A172 (cell line): ENCODE measurements at places on chromosomes 11 and 22. TPM values are rescaled to one million over a fixed set of nuclear protein-coding genes. Genes with fewer than 3 reads are reported as not detected.

The AHNAK gene
- total RNA-seq: 298 and 391 TPM in 2 replicates

The TCN2 gene
- 6.1 and 6.6 TPM in 2 replicates for total RNA-seq

The PAMR1 gene
- total RNA-seq: 0.43 and 0.53 TPM in 2 replicates

The LRFN4 gene
- 54.7 and 63.3 TPM in 2 replicates for total RNA-seq

The B3GAT1 gene
- total RNA-seq: 4.8 and 4.9 TPM in 2 replicates

The NELL1 gene
- not detected in 2 replicates for total RNA-seq

The SHANK3 gene
- total RNA-seq: 0.84 and 0.98 TPM in 2 replicates

The C11orf87 gene
- total RNA-seq: not detected in 2 replicates

The NAV2 gene
- 2.6 and 8.8 TPM in 2 replicates for total RNA-seq

The SMC1B gene
- not detected in 2 replicates for total RNA-seq

The HBB gene
- total RNA-seq: not detected in 2 replicates

The HTR3B gene
- total RNA-seq: not detected in 2 replicates

The CD248 gene
- total RNA-seq: not detected in 2 replicates

The ACR gene
- not detected in 2 replicates for total RNA-seq

The PKNOX2 gene
- 0.12 TPM in 1 of 2 replicates, not detected in the other for total RNA-seq

The SHANK2 gene
- total RNA-seq: 0.02 TPM in 2 replicates

The CDHR5 gene
- not detected in 2 replicates for total RNA-seq
